Thoracic aorta (tissue), 2 donors: ENCODE measurements at places on chromosomes 7 and 10. TPM values are rescaled to one million over a fixed set of nuclear protein-coding genes. Genes with fewer than 3 reads are reported as not detected.

The AGBL3 gene
- total RNA-seq = 0.54 TPM

The OPALIN gene
- total RNA-seq = not detected

The CCDC172 gene
- total RNA-seq = not detected

The AKR1C3 gene
- 77.4 TPM for total RNA-seq

The ZPBP gene
- total RNA-seq = not detected

The PIK3CG gene
- 8.0 TPM for total RNA-seq

The ENO4 gene
- 0.54 TPM for total RNA-seq

The SPDYE8 gene
- not detected for total RNA-seq

The GPR141 gene
- 2.0 TPM for total RNA-seq

The C10orf105 gene
- total RNA-seq = 0.14 TPM

The SPDYE5 gene
- total RNA-seq = not detected

- no peak for DNase-seq
Measured at GRCh38 chr7:140683657-140684056, 10.9 kb downstream of the ADCK2 start.

GRCh38 chr7:17275749-17276671 is 22.4 kb upstream of the AHR start:
- no peak for DNase-seq

DNA sequence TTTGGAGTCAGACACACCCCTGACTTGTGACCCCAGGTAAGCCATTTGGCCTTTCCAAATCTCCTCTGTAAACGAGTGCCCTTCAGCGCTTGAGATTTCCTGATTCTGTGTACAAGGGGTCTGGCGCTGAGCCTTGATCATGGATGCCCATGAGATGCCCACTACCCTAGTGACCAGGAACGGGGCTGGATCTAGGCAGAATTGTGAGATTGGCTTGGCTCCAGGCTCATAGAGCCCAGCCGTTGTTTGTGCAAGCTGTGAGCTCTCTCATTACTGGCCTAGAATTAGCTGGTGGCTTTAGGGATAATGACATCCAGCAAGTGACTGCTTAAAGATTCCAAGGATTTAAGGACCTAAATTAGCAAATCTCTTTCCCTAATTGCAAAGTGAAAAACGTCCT is 84.9 kb downstream of the CAMK1D start:
- no peak for DNase-seq

DNA sequence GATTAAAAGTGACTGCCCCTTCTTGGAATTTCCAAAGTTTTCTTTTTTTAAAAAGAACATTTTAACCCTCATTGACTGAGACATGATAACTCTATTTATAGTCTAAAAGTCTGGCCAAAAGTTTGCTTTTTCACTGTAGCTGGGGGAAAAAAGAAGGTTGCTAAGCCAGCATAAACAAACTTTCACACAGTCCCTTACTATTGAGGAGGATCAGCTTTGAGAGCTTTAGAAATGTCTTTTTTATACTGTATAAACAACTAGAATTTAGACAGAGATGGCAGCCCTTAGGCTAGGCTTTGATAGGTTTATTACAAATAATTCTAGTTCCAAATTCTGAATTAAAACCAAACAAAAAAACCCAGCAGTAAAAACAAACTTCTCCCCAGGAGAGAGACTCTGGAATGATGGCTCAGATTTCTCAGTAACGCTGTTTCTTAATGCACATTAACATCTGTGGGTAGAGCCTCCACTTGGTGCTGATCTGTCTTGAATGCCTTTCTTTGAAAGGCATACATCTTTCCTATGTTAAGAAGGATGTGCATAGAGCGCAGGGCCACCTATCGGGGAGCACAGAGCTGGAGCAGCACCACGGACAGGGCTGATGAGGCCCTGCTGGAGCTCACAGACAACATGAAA is 100.9 kb upstream of the PDLIM1 start:
- DNase-seq = no peak

DNA sequence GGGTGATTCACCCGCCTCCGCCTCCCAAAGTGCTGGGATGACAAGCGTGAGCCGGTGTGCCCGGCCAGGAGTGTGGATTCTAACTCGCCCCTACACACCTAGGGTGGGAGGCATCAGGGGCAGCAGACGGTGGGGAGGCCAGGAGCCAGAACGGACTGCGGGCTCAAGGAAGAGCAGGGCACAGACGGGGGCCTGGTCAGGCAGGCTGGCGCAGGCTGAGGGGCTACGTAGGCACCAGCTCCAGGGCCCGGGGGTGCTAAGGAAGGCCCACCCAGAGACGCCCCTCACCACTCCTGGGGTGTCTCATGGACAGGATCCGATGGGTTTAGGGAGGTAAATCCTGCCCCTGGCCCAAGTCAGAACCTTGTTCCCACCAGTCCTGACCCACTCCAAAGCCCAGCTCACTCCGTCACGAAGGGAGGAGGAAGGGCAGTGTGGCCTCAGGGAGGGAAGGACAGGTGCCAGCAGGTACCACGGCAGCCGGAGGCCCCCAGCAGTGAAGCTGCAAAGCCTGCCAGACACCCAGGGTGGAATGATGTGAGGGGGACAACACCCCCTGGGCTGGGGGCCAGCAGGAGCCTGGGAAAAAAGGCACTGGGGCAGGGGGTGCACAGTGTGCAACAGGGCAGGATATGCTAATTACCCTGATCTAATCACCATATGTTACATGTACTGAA is 251.4 kb downstream of the MAD1L1 start:
- no peak for DNase-seq

- DNase-seq = no peak
Measured at GRCh38 chr7:85289279-85289678, 102.4 kb upstream of the SEMA3D start.

- no peak for DNase-seq
Measured at GRCh38 chr7:22201186-22201880, 155.6 kb downstream of the RAPGEF5 start.

- no peak for DNase-seq
Measured at GRCh38 chr7:130387628-130388403, 7.5 kb downstream of the CPA1 start.

DNA sequence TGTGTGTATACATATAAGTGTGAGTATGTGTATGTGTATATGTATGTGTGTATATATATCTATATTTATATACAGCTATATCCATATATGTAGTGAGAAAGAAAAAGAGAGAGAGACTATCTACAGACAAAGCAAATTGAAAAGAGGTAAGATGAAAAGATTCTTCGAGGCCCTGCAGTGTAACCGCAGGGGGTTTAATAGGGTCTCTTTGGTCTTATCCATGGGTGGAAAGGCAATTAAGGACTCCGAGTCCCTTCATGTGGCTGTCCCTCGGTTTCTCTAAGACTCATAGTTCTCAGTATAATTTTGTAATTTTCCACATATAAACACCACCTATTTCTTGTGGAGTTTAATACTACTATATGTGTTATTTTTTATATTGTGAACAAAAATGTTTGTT is 50.6 kb upstream of the JAZF1 start:
- no peak for DNase-seq

DNA sequence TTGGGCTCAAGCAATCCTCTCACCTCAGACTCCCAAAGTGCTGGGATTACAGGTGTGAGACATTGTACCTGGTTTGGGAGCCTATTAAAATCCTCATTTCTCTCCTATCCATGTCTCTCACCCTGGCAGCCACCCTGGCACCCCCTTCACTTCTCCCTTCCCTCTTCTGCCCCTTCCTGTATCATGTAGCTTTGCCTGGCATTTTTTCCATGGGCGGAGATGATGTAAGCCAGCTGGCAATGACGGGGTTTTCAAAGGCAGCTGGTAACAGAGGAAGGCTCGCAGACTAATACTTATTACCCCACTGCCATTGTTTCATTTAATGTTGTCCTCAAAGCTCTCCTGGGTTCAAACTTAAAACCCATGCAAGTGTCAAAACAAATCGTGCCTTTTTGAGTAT is 61.9 kb downstream of the RGS10 start:
- DNase-seq = no peak

GRCh38 chr10:5447611-5448071 is 35.3 kb downstream of the NET1 start:
- DNase-seq = no peak

DNA sequence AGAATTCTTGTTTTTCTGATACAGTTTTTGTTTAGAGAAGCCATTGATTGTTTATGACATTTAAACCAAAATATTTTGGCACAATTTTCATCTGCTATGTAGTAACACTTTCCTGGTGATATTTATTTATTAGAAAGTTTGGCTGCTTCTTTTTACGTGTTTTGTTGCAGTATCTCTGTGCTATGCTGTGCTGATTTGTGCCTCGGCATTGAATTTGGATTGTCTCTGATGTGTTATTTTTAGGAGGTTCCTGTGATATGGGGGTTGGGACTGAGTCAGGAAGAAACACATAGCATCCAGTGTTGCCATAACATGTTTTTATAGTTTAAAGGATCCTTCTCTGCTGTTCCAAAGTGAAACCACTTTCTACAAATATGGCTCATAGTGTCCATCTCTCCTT is 1197.7 kb upstream of the LRRN3 start:
- DNase-seq = no peak

GRCh38 chr10:58758321-58758720 is 245.6 kb downstream of the BICC1 start:
- no peak for DNase-seq

- no peak for DNase-seq
Measured at GRCh38 chr7:111732923-111733322, 170.6 kb upstream of the IMMP2L start.

GRCh38 chr10:14579405-14579804 is 195.3 kb downstream of the FAM107B start:
- DNase-seq = no peak

DNA sequence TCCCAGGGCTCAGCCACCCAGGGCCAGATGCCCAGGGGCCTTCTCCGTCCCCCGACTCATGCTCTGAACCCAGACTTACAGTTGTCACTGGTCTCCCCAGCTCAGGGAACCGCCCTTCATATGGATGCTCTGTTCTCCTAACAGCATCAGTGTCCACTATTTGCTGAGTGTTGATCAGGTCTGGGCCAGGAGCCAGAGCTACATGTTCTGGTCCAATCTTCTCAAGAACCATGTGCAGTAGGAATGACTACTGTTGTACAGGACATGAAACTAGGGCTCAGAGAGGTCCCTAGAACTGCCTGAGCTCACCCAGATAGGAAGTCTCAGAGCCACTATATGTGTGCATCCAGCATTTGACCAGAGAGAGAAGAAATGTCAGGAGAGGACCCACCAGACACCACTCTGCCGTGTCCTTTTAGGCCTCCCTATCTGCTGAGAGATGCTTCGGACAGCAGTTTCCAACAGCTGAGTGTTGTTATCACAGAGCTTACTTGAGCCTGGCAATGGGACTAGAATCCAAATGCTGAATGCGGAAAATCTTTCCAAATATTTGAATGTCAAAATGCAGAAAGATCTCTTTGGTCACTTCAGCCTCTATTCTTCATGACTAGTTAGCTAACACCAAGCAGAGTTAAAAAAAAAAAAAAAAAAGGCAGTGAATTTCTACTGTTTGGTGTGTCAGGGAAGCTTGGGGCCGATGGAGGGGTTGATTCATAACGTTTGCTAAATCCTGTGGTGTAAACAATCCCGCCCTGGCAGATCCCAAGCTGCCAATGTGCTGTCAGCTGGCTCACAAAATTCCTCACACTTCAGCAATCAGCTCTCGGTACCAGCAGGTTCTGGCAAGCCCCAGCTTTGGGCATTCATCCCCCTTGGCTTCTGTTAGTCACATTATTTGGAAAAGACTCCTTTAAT is 246.1 kb downstream of the TNS3 start:
- DNase-seq = peak; percentile 66

- no peak for DNase-seq
Measured at GRCh38 chr7:92057375-92057774, 76.9 kb downstream of the CYP51A1 start.

DNA sequence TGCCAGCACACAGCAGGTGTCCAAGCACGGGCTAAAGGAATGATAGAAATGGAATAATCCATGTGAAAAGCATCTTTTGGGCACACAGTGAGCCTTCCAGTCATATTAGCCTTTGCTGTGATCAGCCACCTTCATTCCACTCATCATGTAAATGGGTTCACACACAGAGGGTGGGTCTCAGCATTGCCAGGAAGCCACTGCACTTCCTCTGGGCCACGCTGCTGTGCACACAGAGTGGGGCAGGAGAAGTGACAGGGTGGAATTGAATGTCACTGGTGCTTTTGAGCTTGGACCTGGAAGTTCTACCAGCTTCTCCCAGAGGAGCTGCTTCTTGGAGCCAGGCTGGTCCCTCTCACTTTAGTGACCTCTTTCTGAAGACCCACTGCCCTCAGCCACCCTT is 203.5 kb downstream of the USP6NL start:
- DNase-seq = no peak

GRCh38 chr7:81676105-81676811 is 93.6 kb downstream of the HGF start:
- DNase-seq = no peak

GRCh38 chr7:75966190-75966961 is 28.0 kb downstream of the TMEM120A start:
- peak; percentile 54 for DNase-seq

- no peak for DNase-seq
Measured at GRCh38 chr10:75165684-75166622, 44.6 kb upstream of the VDAC2 start.
